CD4-positive, alpha-beta T cell treated with Interleukin-6 at 100 ng/mL for 8 hours (primary cell): ENCODE measurements at places on chromosomes 5 and 9.

DNA sequence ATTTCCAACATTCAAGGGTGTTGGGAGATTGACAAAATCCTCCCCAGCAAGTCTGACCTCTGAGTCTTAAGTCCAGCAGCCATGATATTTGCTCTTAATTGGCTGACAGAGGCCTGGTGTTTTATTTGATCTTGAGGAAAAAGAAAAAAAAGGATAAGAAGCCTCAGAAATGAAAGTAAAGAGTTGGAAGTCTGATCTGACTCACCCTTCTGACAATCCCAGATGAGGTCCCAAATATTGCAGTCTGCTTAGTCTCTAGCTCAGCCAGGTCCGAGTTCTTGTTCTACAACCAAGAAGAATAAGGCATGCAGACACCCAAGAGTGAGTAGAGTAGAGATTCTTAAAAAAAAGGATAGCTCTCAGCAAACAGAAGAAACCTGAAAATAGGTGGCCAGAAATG lies 632.5 kb upstream of the ST8SIA4 start:
- DNase-seq, result no peak

GRCh38 chr9:117365438-117365837 lies 49.4 kb downstream of the ASTN2 start:
- DNase-seq, result no peak

GRCh38 chr9:108672475-108673190 lies 183.2 kb downstream of the ACTL7B start:
- no peak for DNase-seq

DNA sequence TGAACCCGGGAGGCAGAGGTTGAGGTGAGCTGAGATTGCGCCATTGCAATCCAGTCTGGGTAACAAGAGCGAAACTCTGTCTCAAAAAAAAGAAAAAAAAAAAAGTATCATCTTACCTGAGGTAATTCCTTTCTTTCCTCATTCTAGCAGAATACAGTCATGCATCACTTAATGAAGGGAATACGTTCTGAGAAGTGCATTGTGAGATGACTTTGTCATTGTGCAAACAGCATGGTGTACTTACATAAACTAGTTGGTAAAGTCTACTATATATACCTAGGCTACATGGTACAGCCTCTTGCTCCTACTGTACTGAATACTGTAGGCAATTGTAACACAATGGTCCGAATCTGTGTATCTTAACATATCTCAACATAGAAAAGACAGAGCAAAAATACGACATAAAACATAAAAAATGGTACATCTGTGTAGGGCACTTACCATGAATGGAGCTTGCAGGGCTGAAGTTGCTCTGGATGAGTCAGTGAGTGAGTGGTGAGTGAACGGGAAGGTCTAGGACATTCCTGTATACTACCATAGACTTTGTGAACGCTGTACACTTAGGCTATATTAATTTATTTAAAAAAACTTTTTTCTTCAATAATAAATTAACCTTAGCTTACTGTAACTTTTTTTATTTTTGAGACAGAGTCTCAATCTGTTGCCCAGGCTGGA lies 100.4 kb downstream of the GLDC start:
- no peak for DNase-seq

DNA sequence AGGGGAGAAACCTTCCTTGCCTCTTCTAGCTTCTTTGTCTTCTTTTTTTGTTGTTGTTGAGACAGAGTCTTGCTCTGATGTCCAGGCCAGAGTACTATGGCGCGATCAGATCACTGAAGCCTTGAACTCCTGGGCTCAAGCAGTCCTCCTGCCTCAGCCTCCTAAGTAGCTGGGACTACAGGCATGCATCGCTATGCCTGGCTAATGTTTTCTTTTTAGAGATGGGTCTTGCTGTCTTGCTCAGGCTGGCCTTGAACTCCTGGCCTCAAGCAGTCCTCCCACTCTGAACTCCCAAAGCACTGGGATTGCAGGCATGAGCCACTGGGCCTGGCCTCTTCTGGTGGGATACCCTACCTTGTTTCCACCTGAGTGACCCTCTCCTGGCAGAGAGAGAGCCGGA lies 3.4 kb upstream of the PAXX start:
- DNase-seq, result no peak

- DNase-seq, result no peak
Measured at GRCh38 chr9:117273612-117274011, 141.2 kb downstream of the ASTN2 start.
